HCT116 (cell line): ENCODE measurements at places on chromosomes 16 and 17.
A peak's percentile ranks its signal among the peaks of the same experiment; 100 is the strongest.

DNA sequence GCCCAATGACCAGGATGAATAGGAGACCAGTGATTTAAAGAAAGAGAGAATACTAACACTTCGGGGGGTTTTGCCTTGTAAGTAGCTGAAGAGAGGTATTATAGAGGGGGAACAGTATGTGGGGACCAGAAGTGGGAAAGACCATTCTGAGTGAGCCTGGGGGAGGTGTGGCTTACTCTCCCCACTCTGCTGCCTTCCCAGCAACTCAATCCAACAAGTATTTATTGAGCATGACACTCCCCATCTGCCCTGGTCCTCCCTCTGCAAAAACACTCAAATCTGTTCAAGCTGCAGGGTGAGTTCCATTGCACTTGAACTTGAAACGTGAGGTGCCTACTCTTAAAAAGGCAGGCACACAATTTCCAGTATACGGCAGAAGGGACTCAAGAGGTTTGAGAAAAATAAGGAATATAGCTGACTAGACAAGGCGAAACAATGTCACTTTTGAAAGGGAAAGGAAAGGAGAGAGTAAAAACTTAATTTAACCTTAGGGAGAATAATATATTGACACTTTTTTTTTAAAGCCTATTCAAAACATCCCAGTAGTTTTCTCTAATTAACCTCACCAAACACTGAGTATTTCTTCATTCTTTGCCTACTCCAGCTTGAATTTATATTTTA, 8.2 kb downstream of the FAM117A start:
- H3K27ac ChIP-seq, result no peak overlapping the region
- no peaks in the 10 kb centered on the region for H3K4me1 ChIP-seq
- DNase-seq, result no peak
- no peaks in the 10 kb centered on the region for H3K27me3 ChIP-seq
- H3K4me3 ChIP-seq, result no peak overlapping the region

DNA sequence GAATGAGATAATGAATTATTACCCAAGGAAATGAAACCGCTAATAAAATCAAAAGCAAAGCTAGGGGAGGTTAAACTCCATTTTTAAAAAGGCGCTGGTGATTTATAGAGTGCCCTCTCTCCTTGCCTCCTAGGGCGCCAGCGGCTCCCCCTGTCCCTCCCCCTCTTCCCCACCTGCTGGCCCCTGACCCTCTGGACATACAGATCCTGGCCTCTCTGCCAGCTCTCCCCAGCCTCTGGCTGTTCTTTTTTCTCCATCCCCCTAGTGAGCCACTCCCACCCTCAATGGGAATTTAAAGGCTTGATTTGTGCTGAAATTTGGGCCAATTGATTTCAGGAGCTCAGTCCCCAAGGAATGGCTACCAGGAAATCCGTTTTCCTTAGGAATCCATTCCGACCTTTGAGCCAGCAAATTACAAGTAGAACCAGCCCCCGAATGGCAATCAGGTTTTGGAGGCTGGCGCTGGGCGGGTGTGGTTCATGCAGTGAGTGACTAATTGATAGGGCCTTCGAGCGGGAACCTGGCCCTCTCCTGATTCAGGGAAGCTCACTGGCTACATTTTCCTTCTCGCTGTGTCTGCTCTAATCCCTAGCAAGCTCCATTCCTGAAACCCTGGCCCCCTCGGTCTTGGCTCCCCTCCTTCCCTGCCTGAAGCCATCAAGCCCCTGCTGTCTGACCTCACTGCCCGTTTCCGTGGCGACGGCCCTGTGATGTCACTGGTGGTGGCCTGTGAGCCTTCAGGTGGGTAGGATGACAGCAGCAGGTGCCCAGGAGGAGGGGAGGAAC, 141.9 kb upstream of the SDK2 start:
- H3K4me3 ChIP-seq, result no peak overlapping the region
- H3K27ac ChIP-seq, result no peak overlapping the region
- peaks cover 8% of the 10 kb centered on the region for H3K4me1 ChIP-seq
- H3K27me3 ChIP-seq, result peaks cover 80% of the 10 kb centered on the region
- DNase-seq, result no peak

- DNase-seq, result no peak
- H3K4me3 ChIP-seq, result peak overlapping the region; percentile 70
- peaks cover 9% of the 10 kb centered on the region; the same call in 1 of the 2 replicates for H3K4me1 ChIP-seq
- no peaks in the 10 kb centered on the region for H3K36me3 ChIP-seq
- H3K27ac ChIP-seq, result peak overlapping the region; percentile 86
- H3K27me3 ChIP-seq, result no peaks in the 10 kb centered on the region
Measured at GRCh38 chr17:47099451-47099986, 89.6 kb downstream of the CDC27 start.

GRCh38 chr16:67230809-67231660, 4.1 kb downstream of the TMEM208 start:
- H3K27me3 ChIP-seq, result no peaks in the 10 kb centered on the region
- peaks cover 54% of the 10 kb centered on the region for H3K36me3 ChIP-seq
- H3K27ac ChIP-seq, result no peak overlapping the region
- H3K4me1 ChIP-seq, result peaks cover 6% of the 10 kb centered on the region; the same call in 1 of the 2 replicates

GRCh38 chr17:82103553-82104451, 5.8 kb upstream of the FASN start:
- H3K27ac ChIP-seq, result peak overlapping the region; percentile 27; the same call in 1 of the 2 replicates
- no peaks in the 10 kb centered on the region for H3K27me3 ChIP-seq
- no peak overlapping the region for H3K4me3 ChIP-seq
- peaks cover 18% of the 10 kb centered on the region; the same call in 1 of the 2 replicates for H3K36me3 ChIP-seq
- peaks cover 64% of the 10 kb centered on the region for H3K4me1 ChIP-seq
- DNase-seq, result no peak

DNA sequence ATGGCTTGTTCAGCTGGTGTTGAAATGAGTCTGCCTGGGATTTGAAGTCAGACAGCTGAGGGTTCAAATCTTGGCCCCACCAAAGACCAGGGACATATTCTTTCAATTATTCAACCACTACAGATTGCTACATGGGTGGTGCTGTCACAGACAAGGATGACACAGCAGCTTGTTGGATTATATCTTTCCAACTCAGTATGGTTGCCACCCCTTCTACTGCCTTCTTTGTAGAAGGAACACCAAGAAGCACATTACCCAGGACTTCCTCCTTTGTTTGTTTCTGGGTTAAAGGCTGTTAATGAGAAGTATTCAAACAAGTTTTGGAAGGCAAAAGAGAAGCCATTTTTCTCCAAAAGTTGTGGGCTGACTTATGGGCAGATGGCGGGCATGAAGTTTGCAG, 78.6 kb downstream of the COPRS start:
- no peaks in the 10 kb centered on the region for H3K4me1 ChIP-seq
- DNase-seq, result no peak
- H3K27ac ChIP-seq, result no peak overlapping the region
- H3K4me3 ChIP-seq, result no peak overlapping the region
- H3K36me3 ChIP-seq, result no peaks in the 10 kb centered on the region

DNA sequence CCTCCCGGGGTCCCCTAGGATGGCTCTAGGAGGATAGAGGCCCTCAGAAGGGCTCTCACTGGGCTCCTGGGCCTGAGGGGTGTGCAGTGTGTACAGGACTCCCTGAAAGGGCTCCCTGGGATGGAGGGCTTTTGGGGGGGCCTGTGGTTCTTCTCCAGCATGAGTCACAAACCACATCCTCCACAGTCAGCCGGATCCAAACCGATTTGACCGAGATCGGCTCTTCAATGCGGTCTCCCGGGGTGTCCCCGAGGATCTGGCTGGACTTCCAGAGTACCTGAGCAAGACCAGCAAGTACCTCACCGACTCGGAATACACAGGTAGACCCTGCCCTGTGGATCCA, 4.5 kb downstream of the TRPV2 start:
- H3K27ac ChIP-seq, result peak overlapping the region; percentile 81
- DNase-seq, result no peak
- peaks cover 46% of the 10 kb centered on the region for H3K4me1 ChIP-seq
- no peaks in the 10 kb centered on the region for H3K27me3 ChIP-seq
- no peaks in the 10 kb centered on the region for H3K36me3 ChIP-seq

DNA sequence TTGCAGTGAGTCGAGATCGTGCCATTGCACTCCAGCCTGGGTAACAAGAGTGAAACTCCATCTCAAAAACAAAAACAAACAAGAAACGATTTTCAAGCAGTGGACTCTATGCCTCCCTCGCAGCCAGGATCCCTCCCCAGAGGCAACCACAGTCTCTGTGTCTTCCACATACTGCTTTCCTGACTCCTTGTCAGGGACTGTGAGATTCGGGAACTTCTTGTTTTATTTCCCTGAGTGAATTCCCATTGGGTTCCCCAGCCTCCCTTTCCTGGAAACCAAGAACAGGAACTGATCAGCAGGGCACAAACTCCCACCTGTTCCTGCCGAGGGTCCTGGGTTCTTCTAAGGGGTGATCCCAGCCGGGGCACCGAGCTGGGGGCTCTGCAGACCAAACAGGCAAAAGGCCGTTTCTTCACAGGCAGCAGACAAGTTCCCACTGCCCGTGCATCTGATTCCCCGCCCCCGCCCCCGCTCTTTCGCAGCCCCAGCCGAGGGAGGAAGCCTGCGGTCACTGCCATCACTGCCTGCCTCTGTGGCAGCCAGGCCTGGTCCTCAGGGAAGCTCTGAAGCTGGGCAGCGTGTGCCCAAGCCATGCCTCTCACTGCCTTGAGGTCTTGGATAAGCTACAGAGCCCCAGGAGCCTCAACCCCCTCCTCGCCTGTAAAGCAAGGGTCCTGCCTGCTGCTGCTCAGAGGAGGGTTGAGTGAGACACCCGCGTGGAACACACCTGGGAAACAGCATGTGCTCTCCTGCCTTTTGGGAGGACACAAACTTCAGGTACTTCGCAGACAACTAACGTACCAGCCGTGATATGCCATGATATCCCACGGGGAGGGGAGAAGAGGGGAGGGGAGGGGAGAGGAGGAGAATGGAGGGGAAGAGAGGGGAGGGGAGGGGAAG, 5.5 kb upstream of the PIEZO1 start:
- H3K4me1 ChIP-seq, result peaks cover 7% of the 10 kb centered on the region
- H3K4me3 ChIP-seq, result no peak overlapping the region
- no peak for DNase-seq
- H3K27me3 ChIP-seq, result no peaks in the 10 kb centered on the region

GRCh38 chr17:48503747-48504146, 27.1 kb downstream of the HOXB1 start:
- H3K4me1 ChIP-seq, result peaks cover 15% of the 10 kb centered on the region
- no peaks in the 10 kb centered on the region for H3K27me3 ChIP-seq
- no peak overlapping the region for H3K4me3 ChIP-seq
- no peak for DNase-seq

- no peak overlapping the region for H3K4me3 ChIP-seq
- no peak overlapping the region for H3K27ac ChIP-seq
- no peaks in the 10 kb centered on the region for H3K27me3 ChIP-seq
Measured at GRCh38 chr17:55996826-55997225, 156.4 kb upstream of the ANKFN1 start.

DNA sequence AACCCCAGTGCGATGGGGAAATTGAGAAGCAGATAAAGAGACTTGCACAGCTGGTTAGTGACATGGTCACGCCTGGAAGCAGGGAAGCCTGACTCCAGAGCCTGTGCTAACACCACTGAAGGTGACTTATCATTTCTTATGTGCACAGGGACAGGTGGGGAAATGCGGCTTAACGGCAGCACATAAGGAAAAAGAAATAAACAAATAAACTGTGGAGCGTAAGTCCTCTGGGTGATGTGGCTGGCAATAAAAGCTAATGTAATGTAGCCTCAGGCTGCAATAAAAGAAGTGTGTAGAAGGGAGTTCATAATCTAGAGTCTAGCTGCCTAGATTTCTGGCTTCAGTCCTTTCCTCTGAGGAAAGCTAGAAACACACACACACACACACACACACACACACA, 10.6 kb downstream of the CDH11 start:
- no peak overlapping the region for H3K27ac ChIP-seq
- no peaks in the 10 kb centered on the region for H3K27me3 ChIP-seq
- no peak for DNase-seq

DNA sequence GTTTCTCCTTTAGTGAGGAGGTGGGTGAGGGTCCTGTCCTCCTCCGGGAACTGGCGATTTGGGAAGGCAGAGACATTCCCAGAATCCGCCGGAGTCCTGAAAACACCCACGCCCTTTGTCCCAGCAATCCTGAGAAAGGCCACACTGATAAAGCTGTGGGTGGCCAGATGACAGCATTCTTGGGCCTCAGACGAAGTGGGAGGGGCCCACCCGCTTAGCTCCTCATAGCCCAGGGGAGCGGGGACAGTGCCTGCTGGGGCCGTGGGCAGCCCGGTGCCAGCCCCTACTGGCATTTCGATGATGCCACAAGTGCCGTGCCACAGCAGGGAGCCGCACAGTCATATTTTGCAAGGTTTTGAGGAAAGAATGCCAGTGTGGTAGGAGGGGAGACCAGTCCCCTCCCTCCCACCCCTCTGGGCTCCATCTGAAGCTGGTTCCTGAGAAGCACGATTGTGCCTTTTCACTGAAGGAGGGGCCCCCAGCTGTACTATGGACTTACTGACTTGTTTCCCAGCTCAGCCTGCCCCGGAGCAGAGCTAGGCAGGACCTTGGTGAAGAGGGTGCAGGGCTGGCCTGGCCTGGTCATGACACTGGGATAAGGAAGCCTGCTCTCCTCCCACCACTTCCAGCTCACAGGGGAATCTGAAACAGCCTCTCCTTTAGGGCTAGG, 20.9 kb upstream of the MPRIP start:
- no peaks in the 10 kb centered on the region for H3K27me3 ChIP-seq
- H3K4me1 ChIP-seq, result peaks cover 77% of the 10 kb centered on the region
- no peaks in the 10 kb centered on the region for H3K36me3 ChIP-seq
- peak overlapping the region; percentile 66 for H3K27ac ChIP-seq
- peak overlapping the region; percentile 20; the same call in 1 of the 2 replicates for H3K4me3 ChIP-seq

DNA sequence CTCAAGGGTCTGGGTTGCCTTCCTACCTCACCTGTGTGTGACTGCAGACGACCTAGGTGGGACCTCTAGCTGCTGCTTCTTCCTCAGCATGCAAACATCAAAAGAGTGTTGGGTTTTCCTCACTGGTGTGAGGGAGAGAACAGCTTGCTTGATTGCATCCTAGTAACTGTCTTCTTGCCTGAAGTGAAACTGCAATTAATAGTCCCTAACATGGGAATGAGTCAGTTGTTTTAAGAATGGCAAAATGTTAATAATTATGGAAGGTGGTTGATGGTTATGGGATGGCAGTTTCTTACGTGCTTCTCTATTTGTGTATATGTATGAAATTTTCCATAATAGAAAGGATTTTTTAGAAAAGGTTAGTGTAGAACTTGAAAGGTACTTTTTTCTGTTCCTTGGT, 5.9 kb downstream of the POLR2C start:
- H3K4me1 ChIP-seq, result peaks cover 7% of the 10 kb centered on the region; the same call in 1 of the 2 replicates
- peaks cover 61% of the 10 kb centered on the region; the same call in 1 of the 2 replicates for H3K36me3 ChIP-seq
- no peak overlapping the region for H3K4me3 ChIP-seq
- no peaks in the 10 kb centered on the region for H3K27me3 ChIP-seq

GRCh38 chr17:4233668-4234258, 30.0 kb downstream of the ANKFY1 start:
- no peak overlapping the region for H3K4me3 ChIP-seq
- H3K4me1 ChIP-seq, result peaks cover 21% of the 10 kb centered on the region
- no peak overlapping the region for H3K27ac ChIP-seq
- no peaks in the 10 kb centered on the region for H3K27me3 ChIP-seq
- H3K36me3 ChIP-seq, result peaks cover 20% of the 10 kb centered on the region; the same call in 1 of the 2 replicates

- no peaks in the 10 kb centered on the region for H3K36me3 ChIP-seq
- no peak overlapping the region for H3K4me3 ChIP-seq
- peaks cover 12% of the 10 kb centered on the region for H3K27me3 ChIP-seq
Measured at GRCh38 chr17:78510141-78511075, 66.8 kb downstream of the DNAH17 start.

GRCh38 chr16:72455743-72456659, 284.0 kb upstream of the PMFBP1 start:
- no peaks in the 10 kb centered on the region for H3K36me3 ChIP-seq
- H3K27ac ChIP-seq, result no peak overlapping the region
- H3K27me3 ChIP-seq, result no peaks in the 10 kb centered on the region
- no peaks in the 10 kb centered on the region for H3K4me1 ChIP-seq
- DNase-seq, result no peak
- no peak overlapping the region for H3K4me3 ChIP-seq

- H3K27me3 ChIP-seq, result no peaks in the 10 kb centered on the region
- DNase-seq, result no peak
- no peaks in the 10 kb centered on the region for H3K36me3 ChIP-seq
- H3K4me3 ChIP-seq, result no peak overlapping the region
- no peaks in the 10 kb centered on the region for H3K4me1 ChIP-seq
- no peak overlapping the region for H3K27ac ChIP-seq
Measured at GRCh38 chr16:81956213-81956948, 54.9 kb downstream of the SDR42E1 start.
